Hair follicular keratinocyte (primary cell): ENCODE measurements at places on chromosomes 5 and 9. TPM values are rescaled to one million over a fixed set of nuclear protein-coding genes. Genes with fewer than 3 reads are reported as not detected.

The LURAP1L gene
- total RNA-seq, result 3.3 and 10.3 TPM in 2 replicates

The MYOZ3 gene
- total RNA-seq, result 0.53 TPM in 1 of 2 replicates, not detected in the other

The RAB3C gene
- total RNA-seq, result not detected in 2 replicates

The FST gene
- total RNA-seq, result 223 and 230 TPM in 2 replicates

The BRINP1 gene
- total RNA-seq, result 0.47 TPM in 1 of 2 replicates, not detected in the other

The CDH18 gene
- total RNA-seq, result not detected in 2 replicates

The QSOX2 gene
- 12.3 and 15.1 TPM in 2 replicates for total RNA-seq

The FOXD4L3 gene
- not detected in 2 replicates for total RNA-seq

The PCDHB10 gene
- total RNA-seq, result under 0.01 and 0.04 TPM in 2 replicates

The PCDHGB7 gene
- 1.3 and 2.3 TPM in 2 replicates for total RNA-seq

The SYK gene
- 1.3 and 3.4 TPM in 2 replicates for total RNA-seq

The TMOD1 gene
- total RNA-seq, result not detected in 2 replicates

The STKLD1 gene
- total RNA-seq, result 0.19 TPM in 1 of 2 replicates, not detected in the other

The PCDHA12 gene
- total RNA-seq, result not detected in 2 replicates

The UBQLN1 gene
- total RNA-seq, result 81.9 and 91.7 TPM in 2 replicates
